ENCODE measurements at places on chromosomes 11 and 22.

DNA sequence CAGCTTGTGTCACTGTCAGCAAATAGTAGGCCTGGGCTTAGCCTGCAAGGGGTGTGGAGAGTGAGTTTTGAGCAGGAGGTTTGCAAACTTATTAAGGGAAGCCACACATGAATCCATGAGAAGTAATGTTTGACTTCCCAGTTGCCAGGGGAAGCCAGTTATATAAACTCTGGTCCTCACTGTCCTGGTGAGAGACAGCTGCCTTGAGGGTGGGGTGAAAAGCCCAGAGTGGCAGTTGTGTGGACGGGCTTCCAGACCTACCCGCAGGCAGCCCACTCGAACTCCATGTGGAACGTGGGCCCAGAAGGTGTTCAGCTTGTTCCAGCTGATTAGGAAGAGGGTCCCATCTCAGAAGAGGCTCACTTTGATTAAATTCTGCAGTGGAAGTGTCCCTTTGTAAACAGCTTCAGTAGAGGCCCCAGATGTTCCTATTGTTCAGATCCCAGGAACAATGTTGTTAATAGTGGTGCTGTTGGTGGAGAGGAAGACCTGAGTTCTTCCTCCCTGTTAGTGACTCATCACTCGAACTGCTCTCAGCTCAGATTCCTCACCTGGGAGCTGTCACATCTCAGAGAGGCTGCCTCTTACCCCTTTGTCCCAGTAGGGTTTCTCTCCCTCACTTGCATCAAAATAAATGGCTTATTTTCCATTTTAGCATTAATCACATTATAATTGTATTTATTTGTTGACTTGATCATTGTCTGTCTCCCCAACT is 63.4 kb downstream of the GRAMD1B start:
- no peak for DNase-seq

- DNase-seq = no peak
These were observed 56.0 kb downstream of the LRRC4C start for GRCh38 chr11:41403458-41403857.

GRCh38 chr11:130189492-130190210 is 30.1 kb downstream of the ST14 start:
- no peak for DNase-seq

GRCh38 chr11:102521121-102521520 is 9.4 kb downstream of the MMP7 start:
- DNase-seq = no peak

DNA sequence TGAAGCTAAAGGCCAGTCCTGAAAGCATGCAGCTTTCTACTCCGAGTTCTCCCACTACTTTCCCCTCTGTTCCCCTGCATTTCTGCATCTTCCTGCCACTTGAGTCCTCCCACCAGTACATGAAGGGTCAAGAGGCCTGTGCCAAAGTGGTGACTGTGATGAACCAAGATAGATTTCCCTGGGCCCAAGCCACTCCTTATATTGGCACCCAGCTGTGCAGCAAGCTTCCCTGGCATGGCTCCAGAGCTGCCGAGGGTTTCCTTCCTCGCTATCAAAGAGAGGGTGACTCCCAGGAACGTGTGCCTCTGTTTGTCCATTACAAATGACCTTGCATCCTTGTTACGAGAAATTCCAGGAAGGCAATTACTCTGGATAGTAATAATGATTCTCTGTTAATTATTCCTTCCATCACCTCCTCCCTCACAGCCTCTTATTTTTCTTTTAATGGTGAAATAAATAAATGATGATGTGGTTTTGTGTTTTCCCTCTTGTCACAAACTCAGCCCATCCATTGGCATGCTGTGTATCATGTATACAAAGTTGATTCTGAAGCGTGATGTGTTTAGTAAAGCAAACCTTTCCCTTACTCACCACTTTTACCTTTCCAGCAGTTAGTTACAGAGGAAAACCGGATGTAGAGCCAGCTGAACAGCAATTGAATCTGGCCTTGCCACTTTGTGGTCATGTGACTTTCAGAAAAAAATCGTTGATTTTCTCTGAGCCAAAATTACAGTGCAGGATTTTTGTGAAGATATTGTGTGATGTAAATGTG is 8.3 kb downstream of the SRSF8 start:
- no peak for DNase-seq

DNA sequence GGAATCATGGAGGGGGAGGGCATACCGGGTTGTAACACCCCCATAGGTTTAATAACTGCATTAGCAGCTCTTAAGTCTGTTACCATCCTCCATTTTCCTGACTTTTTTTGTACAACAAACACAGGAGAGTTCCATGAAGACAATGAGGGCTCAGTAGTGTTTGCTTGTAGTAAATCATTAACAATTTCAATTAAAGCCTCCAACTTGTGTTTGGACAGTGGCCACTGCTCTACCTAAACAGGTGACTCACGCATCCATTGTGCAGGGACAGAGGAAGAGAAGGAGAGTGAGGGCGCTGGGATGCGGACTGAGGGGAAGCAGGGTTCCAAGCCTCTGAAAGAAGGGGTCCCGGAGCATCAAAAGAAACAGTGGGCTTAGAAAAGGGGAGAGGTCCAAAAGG is 21.3 kb upstream of the MTNR1B start:
- DNase-seq = no peak

- DNase-seq = no peak
These were observed 6.1 kb downstream of the DHCR7 start for GRCh38 chr11:71442123-71442522.

DNA sequence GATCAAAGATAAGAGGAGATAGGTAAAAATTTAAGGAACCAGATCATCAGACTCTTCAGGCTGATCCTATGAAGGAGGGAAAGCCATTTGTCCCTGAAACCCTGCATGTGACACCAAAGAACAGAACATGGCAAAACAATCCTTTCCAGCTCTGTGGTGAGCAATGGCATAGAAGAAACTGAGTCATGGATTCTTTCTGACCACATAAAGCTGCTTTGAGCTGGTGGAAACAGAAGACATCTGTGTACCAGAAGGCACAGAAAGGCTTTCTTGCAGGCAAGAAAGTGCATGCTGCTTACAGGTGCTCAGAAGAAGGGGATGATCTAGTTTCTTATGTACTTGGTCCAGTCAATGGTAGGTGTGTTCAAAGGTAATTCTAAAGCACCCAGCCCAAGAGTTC is 45.0 kb upstream of the APOA1 start:
- DNase-seq = peak; percentile 7

DNA sequence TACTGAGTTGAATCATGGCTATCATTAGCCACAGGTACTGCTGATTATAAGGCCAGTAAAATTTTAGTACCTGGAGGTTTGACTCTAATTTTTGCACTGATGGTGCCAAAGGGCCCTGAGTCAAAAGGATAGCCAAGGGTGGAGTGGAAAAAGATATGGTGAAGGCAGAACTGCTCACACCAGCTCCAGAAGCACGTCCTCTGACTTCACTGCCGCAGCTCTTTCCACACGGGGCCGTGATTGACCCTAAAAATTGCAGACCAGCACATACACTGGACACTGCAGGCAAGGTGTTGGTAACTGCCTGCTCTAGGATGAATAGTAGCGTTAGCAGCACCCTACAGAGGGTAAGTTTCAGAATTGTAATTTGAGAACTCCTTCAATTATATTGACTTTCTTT is 25.4 kb upstream of the GRIK4 start:
- DNase-seq = no peak

DNA sequence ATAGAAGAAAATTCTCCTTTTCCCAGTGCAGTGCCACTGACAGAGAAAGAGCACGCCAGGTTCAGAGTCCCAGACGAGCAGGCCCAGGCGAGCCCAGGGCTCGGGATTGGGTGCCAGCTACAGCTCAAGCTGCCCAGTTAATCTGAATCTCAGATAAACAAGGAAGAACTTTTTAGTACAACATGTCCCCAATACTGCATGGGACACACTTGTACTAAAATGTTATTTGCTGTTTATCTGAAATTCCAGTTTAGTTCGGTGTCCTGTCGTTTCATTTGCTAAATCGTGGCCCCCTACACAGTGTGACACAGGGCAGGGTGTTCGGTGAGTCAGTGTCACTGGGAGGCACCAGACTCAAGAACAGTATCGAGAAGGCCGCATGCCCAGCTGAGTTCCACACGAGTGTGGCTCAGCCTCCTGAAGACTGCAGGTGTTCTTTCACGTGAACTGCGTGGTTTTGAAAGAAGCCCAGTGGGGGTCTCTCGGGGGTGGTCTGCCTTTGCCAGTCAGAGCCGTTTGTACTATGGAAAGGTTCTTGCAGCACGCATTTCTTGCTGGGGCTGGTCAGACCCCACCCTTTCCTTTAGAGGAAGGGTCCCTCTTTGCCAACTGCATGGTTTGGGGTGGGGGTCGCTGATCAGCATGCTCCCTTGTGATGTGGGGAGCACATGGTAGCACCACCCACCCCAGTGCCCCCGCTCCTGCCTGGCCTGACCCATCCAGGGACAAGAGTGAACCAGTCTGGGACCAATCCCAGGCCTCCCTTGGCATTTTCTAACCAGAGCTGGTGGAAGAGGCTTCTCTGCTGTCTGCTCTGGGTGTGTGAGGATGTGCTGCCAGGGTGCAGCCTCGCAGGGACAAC is 115.6 kb upstream of the B3GAT1 start:
- no peak for DNase-seq

DNA sequence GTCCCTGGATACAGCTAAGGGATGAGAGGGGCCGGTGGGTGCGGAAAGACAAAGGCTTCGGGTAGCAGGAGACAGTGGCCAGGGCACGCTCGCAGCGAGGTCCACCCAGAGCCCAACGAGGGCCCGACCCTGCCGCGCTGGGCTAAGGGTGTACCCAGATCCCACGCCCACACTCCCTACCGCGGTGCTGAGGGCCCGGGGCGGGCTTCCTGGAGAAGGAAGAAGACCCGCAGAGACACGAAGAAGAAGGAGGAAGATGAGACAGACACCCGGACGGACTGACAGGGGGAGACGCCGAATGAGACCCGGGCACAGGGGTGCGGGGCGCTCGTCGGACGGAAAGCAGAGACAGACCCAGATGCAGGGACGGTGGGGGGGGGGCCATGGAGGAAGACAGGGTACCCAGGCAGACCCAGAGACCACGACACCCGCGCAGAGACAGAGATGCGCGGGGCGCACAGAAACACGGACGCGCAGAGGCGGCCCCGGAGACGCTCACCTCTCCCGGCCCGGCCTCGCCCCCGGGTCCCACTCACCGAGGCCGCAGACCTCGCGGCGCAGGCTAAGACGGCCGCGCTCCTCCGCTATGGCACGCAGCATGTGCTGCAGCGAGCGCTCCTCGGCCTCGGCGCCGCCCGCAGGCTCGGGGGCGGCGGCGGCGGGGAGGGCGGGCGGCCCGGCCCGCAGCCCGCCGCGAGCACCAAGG is 437 bp downstream of the KIAA0930 start:
- peak; percentile 50 for DNase-seq

DNA sequence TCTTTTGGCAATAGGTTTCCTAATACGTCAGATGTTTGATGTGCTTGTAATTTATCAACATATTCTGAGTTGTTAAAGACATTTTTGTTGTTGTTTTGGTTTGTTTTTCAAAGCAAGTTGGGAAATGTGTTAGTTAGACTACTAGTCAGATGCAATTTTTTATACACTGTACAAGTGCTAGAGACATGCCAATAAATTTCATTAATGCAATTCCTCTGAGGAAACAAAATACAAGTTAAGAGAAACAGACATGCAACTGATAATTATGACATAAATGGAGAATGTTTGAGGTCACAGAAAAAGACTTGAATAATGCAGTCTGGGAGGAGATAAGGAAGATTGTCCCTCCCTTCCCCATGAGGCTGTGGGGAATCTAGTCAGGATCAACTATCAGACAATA is 5.9 kb downstream of the OR51T1 start:
- DNase-seq = no peak

GRCh38 chr11:65573391-65574079 is 1.2 kb downstream of the FAM89B start:
- no peak for DNase-seq

GRCh38 chr11:71548716-71549151 is 514 bp downstream of the KRTAP5-9 start:
- no peak for DNase-seq

DNA sequence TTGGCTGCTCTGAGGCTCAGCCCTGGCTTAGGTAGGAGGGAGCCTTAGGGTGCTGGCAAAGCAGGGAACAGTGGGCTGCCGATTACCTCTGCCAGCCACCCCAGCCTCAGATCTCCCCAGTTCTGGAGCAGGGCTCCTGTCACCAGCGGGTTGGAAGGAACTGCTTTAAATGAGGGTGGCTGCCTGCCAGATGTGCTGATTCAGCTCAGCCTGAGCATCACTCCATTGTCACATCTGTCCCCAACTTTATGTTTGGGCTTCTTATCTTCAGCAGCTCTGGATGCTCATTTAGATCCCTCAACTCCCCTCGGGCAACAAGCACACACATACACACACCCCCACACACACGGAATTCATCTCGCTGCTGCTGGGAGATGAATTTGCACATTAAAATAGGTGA is 16.9 kb upstream of the ANKK1 start:
- no peak for DNase-seq

DNA sequence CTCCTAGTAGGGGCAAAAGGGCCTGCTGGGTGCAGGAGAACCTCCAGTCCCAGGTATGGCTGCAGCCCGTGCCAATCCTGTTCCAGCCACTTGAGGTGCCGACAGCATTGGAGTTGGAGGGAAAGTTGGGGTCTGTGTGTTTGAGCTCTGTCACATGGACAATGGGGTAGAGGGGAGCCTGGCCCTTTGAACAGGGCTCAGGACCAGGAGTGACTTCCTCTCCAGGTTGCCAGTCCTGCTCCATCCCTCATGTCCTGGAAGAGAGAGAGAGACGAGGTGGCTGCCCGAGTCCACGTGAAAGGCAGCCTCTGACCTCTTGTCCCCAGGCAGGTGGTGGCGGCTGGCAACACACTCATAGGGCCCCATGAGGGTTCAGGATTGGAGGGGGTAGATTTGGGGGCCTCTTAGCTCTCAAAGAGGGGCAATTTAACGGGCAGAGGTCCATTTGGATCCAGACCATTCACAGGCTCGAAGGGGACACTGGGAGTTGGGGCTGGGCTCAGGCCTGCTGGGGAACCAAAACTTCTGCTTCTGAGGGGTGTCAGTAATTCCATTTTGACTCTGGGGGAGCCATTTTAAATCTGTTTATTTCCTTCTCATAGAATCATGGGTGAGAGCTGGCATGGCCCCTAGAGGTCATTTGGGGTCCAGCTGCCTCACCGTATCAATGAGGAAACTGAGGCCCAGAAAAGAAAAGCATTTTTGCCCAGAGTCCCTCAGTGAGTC is 4.1 kb downstream of the ADORA2A start:
- DNase-seq = no peak

DNA sequence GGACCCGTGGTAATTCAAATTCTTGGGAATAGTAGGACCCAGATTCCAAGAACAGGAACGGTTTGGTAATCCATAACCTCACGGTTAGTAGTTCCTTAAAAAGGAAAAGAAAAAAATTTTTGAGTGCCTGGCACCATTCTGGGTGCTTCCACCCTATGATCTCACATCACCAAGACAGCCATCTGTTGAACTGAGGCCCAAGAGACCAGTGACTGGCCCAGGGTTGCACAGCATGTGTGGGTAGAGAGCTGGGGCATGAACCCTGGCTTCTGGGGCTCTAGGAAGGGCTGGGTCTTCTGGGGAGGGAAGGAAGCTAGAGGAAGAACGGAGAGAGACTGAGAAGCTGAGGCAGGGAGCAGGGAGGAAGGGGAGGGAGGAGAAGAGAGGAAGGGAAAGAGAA is 4.7 kb upstream of the SPI1 start:
- DNase-seq = no peak

Data from stimulated activated naive CD8-positive, alpha-beta T cell treated with anti-CD3 and anti-CD28 coated beads, Interleukin-15, Interleukin-2, amounts not matched to agents 100 U/mL and 50 U/mL, for 24 hours (primary cell).